ENCODE measurements at places on chromosomes 6 and 20. TPM values are rescaled to one million over a fixed set of nuclear protein-coding genes. Genes with fewer than 3 reads are reported as not detected.

UBE2C gene
- 229 TPM for total RNA-seq

ZNF391 gene
- 0.23 TPM for total RNA-seq

MYO6 gene
- 7.3 TPM for total RNA-seq

PRICKLE4 gene
- total RNA-seq = 0.75 TPM

KIF25 gene
- total RNA-seq = not detected

Measured in A549 treated with AZD2906 at 1 μM for 4 hours (cell line).